ENCODE measurements at places on chromosomes 6 and 20. TPM values are rescaled to one million over a fixed set of nuclear protein-coding genes. Genes with fewer than 3 reads are reported as not detected.

The LKAAEAR1 gene
- 2.1 TPM for total RNA-seq

The PARD6B gene
- total RNA-seq = 21.0 TPM

The ENPP3 gene
- total RNA-seq = 1.2 TPM

The WFDC2 gene
- total RNA-seq = 9.0 TPM

The KIF25 gene
- not detected for total RNA-seq

The ZSWIM3 gene
- total RNA-seq = 13.8 TPM

The MOG gene
- total RNA-seq = 1.4 TPM

The NELFCD gene
- 50.7 TPM for total RNA-seq

The KIF3B gene
- 109 TPM for total RNA-seq

The C6orf141 gene
- total RNA-seq = 1.6 TPM

The GRM1 gene
- total RNA-seq = 26.8 TPM

The SLC17A3 gene
- not detected for total RNA-seq

The CCN2 gene
- total RNA-seq = 5.5 TPM

The F13A1 gene
- 10.4 TPM for total RNA-seq

The C20orf96 gene
- total RNA-seq = 7.2 TPM

The PRKN gene
- 10.8 TPM for total RNA-seq

The SLPI gene
- not detected for total RNA-seq

The PAK5 gene
- total RNA-seq = 33.0 TPM

The LY6G6F gene
- not detected for total RNA-seq
